ENCODE measurements at places on chromosomes 4 and X.

DNA sequence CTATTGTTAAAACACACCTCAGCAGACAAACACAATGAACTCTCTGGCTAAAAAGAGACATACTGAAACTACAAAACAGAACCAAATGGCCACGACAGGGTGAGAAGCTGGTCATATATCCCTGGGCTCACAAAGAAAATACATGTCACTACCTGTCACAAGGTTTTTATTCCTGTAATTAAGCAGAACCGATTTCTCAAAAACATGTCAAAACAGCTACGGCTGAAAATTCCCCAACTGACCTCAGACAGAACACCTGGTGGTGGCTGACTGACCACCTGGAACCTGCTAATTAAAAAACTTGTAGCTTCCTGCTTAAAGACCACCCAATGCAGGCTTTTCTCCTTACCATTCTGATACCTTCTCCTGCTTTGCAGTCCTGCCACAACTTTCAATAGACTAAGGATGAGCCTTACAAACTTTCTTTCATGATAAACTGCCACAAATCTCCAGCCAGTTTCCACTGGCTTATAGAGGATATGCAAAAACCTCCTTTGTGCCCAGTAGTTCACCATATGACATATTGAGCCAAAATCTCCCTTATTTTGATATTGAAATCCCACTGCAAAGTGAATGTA, 571.9 kb downstream of the SPOCK3 start:
- no peak for DNase-seq

DNA sequence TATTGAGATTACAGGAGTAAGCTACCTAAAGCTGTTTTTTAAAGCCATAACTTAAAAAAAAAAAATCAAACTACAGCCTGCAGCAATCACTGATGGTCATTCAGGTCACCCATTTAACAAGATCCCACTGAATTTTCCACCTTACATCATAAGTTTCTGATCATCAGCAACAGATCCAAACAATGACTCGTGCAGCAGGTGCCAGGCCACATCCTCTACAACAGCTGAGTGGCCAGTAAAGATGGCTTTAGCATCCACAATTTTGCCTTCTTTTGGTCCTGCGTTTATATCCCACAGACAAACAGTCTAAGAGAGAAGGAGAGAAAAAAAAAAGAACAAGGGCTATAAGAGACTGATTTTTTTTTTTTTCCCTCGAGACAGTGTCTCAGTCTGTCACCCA, 16.6 kb downstream of the RBBP7 start:
- DNase-seq: no peak

DNA sequence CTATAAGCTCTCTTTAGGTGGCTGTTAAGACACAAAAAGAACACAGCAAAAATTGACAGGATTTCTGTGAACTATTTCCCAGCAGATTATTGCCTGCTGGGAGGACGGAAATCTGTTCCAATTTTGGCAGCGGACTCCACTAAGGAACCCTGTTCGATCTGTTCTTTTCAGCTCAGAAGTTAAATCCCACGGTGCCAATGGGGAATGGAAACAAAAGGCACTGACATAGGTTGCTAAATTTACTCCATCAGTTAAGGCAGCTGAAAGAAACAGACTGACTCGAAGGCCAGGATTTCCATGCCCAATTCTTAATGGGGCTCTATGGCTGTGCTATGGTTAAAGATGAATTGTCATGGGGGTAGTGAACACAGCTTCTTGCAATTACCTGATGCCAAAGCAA, 126.5 kb upstream of the HPGD start:
- no peak for DNase-seq

- no peak for DNase-seq
These were observed 24.1 kb downstream of the MSMO1 start for GRCh38 chr4:165351359-165352130.

DNA sequence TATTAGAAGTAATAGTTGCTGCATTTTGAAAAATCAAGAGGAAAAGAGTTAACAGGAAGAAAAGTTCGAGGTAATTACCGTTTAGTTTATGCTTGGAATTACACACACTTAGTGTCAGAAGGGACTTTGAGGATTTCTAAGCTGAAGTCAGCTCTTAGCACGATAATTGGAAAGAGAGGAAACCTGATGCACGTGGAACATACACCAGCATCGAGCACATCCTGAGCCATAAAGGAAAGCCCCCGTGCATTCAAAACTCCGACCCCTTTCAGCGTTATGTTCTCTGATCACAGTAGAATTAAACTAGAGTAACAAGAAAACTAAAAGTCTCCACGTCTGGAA, 400 bp upstream of the PAQR3 start:
- no peak for DNase-seq

DNA sequence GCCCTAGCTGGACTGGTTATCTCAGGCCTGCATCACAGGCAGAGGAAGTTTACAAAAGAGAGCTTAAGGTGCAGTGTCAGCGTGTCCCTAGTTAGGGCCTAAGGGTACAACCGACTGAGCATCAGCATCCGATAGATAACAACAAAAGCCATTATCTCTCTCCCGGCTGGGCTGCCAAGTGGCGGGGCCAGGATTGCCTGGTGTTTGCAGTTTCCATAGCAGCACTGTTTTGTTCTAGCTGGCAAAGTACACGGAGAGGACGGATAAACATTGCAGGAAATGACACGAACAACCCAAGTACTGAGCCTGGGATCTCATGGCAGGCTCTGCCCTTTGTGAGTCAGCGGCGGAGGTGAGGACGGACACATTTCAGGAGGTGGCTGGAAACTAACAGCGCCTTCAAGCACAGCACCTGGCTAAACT, 104.7 kb upstream of the NOCT start:
- DNase-seq: no peak

- DNase-seq: no peak
These were observed 29.1 kb upstream of the GALNT7 start for GRCh38 chr4:173139561-173139960.

DNA sequence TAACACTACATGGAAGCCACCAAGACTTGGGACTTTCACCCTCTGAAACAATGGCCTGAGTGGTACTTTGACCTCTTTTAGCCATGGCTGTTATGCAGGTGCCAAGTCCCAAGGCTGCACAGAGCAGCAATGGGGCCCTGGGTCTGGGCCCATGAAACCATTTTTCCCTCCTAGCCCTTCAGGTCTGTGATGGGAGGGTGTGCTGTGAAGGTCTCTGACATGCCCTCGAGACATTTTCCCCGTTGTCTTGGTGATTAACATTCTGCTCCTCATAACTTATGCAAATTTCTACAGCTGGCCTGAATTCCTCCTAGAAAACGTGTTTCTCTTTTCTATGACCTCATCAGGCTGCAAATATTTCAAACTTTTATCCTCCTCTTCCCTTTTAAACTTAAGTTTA, 30.4 kb upstream of the ADGRA3 start:
- DNase-seq: no peak

- DNase-seq: no peak
These were observed 50.8 kb downstream of the CBLL2 start for GRCh38 chrX:22323541-22323940.
